Inflammatory macrophage treated with lipopolysaccharide for 4 hours (primary cell): ENCODE measurements at places on chromosomes 13 and 19.
A peak's percentile ranks its signal among the peaks of the same experiment; 100 is the strongest.

- DNase-seq, result no peak
Measured at GRCh38 chr19:41994521-41994971, 516 bp upstream of the ATP1A3 start.

- no peak for DNase-seq
Measured at GRCh38 chr13:110097013-110097412, 209.9 kb downstream of the COL4A1 start.

- no peak for DNase-seq
Measured at GRCh38 chr13:83281654-83282053, 600.6 kb downstream of the SLITRK1 start.

- peak; percentile 81 for DNase-seq
Measured at GRCh38 chr19:39677961-39678889, 22.5 kb downstream of the LGALS16 start.

GRCh38 chr19:2355168-2356035 lies 4.7 kb upstream of the TMPRSS9 start:
- DNase-seq, result no peak

DNA sequence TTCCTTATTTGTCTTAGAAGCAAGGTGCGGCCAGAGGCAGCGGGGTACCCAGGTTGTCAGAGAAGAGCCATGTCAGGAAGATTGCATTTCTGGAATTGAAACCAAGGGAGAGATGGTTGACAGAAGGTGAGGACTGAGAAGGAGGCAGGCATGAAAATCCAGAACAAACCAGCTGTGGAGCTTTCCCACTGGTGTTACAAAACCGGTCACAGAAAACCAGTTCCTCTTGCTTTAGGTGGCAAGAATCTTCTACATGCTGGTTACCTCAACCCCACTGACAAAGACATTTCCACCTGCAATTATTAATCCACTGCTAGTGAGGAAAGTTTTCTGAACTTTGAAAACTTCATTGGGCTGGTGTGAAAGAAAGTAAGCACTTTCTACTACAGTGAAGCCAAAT lies 64.0 kb upstream of the MED4 start:
- DNase-seq, result peak; percentile 64

- DNase-seq, result peak; percentile 36
Measured at GRCh38 chr13:32811297-32811800, 204.9 kb upstream of the KL start.

- no peak for DNase-seq
Measured at GRCh38 chr19:5632241-5632612, 9.3 kb downstream of the SAFB start.

DNA sequence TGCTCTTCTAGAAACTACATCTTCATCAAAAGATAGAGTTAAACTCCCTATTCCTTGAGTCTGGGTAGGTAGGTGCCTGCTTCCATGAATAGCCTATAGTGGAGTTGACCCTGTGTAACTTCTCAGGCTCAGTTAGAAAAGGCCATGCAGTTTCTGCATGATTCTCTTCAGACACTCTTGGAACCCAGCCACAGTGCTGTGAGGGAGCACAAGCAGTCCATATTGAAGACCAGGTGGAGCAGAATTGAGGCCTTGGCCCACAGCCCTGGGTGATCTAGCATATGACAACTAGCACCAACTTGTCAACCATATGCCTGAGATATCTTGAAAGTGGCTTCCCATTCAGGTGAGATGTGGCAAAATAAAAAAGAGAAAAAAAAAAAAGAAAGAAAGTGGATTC lies 10.3 kb upstream of the PAN3 start:
- DNase-seq, result no peak

DNA sequence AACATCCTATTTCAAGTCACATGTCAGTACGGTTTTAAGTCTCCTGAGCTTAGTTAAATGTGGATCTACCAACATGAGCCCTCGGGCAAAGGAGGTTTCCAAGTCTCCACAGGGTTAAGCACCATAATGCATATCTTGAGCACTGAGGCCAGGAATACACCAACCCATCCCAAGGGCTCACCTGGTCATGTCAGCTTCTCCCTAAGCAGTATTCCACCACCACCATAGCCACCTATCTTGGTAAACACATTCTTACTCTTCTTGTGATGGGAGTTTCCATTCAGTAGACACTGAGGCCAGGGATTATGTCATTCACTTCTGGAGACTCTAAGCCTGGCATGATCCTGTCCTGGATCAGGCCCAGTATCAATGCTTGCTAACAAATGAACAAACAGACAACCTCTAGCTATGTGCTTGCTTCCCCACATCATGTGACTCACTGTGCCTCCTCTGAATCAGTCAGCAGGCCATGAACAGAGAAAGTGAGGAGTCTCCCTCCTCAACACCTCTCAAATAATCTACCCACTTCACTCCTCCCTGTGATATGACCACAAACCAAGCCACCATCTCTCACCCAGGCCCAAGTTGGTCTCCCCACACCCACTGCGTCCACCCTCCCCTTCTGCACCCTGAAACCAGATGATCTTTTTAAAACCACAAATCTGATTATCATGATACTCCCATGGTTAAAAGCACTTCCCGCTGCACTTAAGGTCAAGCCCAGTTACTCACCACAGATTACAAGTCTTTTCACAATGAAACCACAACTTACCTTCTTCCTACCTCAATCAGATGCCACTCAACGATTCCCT lies 5.8 kb downstream of the PEG3 start:
- DNase-seq, result no peak

- DNase-seq, result no peak
Measured at GRCh38 chr19:34224996-34225658, 29.2 kb upstream of the GARRE1 start.

DNA sequence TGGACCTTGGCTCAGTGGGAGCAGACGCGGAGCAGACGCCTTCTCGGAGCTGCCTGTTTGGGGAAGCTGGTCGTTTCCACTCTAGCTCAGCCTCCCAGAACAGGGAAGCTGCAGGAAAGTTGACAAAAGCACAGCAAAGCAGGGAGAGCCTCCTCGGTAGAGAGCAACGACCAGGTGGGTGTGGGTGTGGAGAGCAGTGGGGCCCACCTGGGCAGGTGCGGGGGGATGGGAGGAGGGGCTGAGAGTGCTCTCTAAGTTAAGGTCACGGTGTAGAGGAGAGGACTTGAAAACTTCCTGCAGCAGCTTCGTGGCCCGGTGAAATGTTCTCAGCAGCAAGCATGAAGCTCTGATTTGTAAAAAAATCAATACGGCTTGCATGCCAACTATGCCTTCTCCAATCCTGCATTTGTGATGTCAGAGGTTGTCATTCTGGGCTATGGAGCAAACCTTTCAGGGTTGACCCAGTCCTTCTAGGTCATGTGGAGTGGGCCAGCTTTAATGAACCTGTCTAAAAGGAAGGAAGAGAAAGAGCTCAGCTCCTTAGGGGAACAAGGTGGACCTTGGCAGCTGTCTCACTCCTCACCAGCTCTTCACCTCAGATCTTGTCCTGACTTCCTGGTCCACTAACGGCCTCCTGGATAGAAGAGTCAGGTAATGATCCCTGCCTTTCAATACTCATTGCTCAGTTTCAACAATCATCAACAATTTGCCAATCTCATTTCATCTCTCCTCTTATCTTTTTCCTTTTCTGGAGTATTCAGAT lies 85.8 kb upstream of the UBL3 start:
- peak; percentile 34 for DNase-seq
